ENCODE measurements at places on chromosomes 2 and 18. TPM values are rescaled to one million over a fixed set of nuclear protein-coding genes. Genes with fewer than 3 reads are reported as not detected.

FABP1 gene
- total RNA-seq, result not detected

PLCL1 gene
- total RNA-seq, result 3.4 TPM

AP1S3 gene
- total RNA-seq, result 3.8 TPM

DHRS9 gene
- not detected for total RNA-seq

ILKAP gene
- 47.5 TPM for total RNA-seq

MALL gene
- 114 TPM for total RNA-seq

SERPINB5 gene
- not detected for total RNA-seq

VAMP5 gene
- 186 TPM for total RNA-seq

IL37 gene
- total RNA-seq, result not detected

FOXD4L1 gene
- 0.18 TPM for total RNA-seq

HOXD1 gene
- 10.4 TPM for total RNA-seq

SCN2A gene
- not detected for total RNA-seq

HAT1 gene
- 50.3 TPM for total RNA-seq

CD8B2 gene
- not detected for total RNA-seq

DIPK1C gene
- total RNA-seq, result not detected

NEU2 gene
- total RNA-seq, result not detected

CDKL4 gene
- 1.2 TPM for total RNA-seq

ACMSD gene
- total RNA-seq, result not detected

GFPT1 gene
- 38.7 TPM for total RNA-seq

CABYR gene
- total RNA-seq, result 11.4 TPM

C18orf63 gene
- not detected for total RNA-seq

TUBA3E gene
- total RNA-seq, result not detected

SCN3A gene
- not detected for total RNA-seq

CPO gene
- total RNA-seq, result not detected

FLACC1 gene
- 1.4 TPM for total RNA-seq

SLC25A52 gene
- not detected for total RNA-seq

TACR1 gene
- not detected for total RNA-seq

ZDBF2 gene
- total RNA-seq, result 9.6 TPM

PPM1B gene
- total RNA-seq, result 26.0 TPM

MAP3K19 gene
- not detected for total RNA-seq

ZSWIM2 gene
- not detected for total RNA-seq

HOXD11 gene
- not detected for total RNA-seq

CDK15 gene
- total RNA-seq, result not detected

GAD1 gene
- total RNA-seq, result 0.60 TPM

CCDC141 gene
- not detected for total RNA-seq

DGUOK gene
- total RNA-seq, result 51.8 TPM

IWS1 gene
- 51.0 TPM for total RNA-seq

HOXD8 gene
- 15.6 TPM for total RNA-seq

ABCB6 gene
- total RNA-seq, result 26.6 TPM

CHRND gene
- total RNA-seq, result not detected

FOXI3 gene
- not detected for total RNA-seq

PCARE gene
- total RNA-seq, result not detected

SCYGR8 gene
- not detected for total RNA-seq

CD226 gene
- total RNA-seq, result 0.20 TPM

EVA1A gene
- total RNA-seq, result 59.7 TPM

MAPRE3 gene
- 6.1 TPM for total RNA-seq

COL4A4 gene
- not detected for total RNA-seq

ARHGAP15 gene
- not detected for total RNA-seq

ELOA2 gene
- not detected for total RNA-seq

ANKRD30BL gene
- total RNA-seq, result not detected

SP110 gene
- total RNA-seq, result 11.6 TPM

LYG2 gene
- total RNA-seq, result not detected

GPR35 gene
- 0.33 TPM for total RNA-seq

SNTG2 gene
- total RNA-seq, result not detected

SRD5A2 gene
- not detected for total RNA-seq

PTGR3 gene
- 21.9 TPM for total RNA-seq

Data from endothelial cell of umbilical vein (primary cell).